Left cardiac atrium (tissue), 4 donors: ENCODE measurements at places on chromosomes 1 and 21.

DNA sequence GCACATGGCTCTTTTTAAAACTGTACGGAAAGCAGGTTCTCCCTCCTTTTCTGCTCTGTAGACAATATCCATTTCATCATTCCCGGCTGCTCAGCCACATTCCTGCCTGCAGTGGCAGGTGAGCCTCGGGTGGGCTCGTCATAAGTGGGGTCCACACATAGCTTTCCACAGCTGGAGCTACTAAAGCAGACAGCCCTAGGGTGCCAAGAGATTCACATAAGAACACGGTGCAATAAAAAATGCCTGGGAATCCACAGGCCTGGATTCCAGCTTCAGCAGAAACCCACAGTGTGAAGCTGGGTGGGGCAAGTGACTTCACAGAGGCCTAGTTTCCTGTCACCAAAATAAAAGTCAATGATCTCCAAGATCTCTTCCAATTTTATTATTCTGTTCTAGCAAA is 96.4 kb downstream of the MIS18A start:
- no peak for DNase-seq

DNA sequence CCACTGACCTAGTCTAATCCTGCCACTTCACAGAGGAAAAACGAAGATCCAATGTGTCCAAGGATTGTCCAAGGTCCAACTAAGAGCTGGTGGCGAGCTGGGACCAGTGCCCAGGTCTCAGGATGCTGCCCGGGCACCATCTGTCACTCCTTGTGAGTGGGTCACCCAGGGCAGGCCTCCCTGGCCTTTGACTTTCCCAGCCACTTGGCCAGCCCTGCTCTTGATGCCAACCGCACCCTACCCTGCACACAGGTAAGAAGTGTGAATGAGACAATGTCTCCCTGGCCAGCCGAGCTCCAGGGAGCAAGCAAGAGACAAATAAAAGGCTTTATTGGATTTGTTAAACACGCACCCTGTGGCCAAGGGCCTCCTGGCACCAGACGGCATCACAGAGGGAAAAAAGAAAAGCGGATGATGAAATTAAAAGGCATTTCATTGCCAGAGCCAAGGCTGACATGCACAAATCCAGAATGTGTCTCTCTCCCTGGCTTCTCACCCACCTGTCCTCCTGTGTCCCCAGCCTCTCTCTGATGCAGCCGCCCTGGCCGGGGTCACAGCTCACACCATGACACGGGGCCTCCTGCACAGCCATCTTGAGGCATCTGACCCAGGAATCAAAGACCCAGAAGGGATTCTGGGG is 72.8 kb downstream of the CAMK2N1 start:
- no peak for DNase-seq

DNA sequence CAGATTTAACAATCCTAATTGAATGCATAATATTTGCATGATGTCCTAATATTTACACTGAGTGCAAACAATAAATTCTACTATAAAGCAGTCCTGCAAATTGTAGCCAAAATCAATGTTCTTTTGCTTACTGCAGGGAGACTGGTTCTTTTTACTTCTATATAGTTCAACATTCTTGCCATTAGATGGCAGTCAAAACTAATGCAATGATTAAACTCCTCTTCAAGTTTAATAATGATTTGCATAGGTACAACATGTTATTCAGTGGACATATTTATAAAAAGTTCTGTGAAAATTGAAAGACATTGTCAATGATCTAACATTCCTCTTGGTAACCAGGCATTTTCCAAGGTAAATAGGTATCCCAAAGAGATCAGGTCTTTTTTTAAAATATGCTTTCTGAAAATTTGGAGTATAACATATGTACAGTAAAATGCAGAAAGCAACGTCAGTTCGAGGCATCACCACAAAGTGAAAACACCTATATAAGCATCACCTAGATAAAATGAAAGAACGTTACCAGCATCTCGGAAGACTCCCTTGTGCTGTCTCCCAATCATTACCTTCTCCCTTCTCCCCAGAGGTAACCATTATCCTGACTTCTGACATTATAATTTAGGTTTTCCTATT is 9.8 kb upstream of the FNBP1L start:
- DNase-seq, result no peak

GRCh38 chr21:29146726-29147125 is 16.3 kb downstream of the MAP3K7CL start:
- no peak for DNase-seq

DNA sequence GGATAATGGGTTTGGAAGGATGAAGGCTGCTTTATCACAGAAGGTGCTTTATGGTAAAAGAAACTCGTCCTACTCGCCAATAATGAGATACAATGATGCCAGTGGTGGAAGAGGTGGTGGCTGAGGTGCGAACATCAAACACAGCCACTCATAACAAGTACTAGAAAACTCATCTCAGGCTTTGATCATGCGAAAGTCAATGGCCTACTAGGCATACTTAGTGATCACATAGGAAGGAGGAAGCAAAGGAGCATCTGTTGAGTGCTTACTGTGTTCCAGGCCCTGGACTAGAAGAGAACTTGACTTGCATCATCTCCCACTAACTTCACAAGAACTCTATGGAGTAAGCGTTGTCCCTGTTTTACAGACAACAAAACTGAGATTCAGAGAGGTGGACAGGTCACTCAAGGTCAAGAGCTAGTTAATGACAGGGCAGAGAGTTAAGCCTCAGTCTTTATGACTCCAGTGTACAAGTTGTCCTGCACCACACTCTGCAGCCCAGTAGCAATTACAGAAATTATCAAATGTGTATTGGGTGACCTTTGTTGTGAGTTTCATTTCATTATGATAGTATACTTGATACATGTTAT is 33.6 kb downstream of the RUNX1 start:
- DNase-seq, result no peak

- DNase-seq, result peak; percentile 86
Measured at GRCh38 chr1:6962478-6962995, 177.3 kb downstream of the CAMTA1 start.

DNA sequence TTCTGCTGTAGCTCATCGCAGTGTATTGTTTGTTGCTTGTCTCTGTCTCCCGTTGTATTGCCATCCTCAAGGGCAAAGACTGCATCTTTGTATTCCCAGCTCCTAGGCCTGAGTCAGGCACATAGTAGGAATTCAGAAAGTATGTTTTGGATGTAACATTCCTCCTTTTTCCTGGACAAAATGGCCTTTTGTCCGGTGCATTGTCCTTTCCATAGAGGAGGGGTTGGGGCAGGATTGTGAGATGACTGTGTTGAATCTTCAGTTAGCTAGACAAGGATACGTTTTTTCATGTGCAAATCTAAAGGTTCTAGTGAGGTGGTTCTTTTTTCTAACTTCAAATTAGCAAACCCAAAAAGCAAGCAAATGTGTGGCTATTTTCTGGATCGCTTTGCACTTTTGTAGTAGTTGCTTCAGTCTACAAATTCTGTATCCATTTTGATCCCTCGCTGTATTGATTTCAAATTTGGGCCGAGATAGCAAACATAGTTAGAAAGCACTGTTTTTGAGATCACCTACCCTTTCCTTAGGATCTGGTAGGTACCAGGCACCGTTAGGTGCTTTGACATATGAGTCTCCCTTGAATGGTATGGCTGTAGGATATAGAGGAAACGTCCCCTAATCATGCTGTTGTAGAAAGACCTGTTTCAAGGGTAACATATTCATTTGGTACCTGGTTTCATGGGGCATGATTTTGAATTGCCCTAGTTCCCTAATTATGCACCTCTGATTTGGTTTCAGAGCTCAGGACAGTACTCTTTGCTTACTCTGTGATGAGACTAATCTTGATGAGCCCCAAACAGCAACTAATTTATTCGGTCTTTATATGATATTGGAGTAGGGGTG is 1.2 kb downstream of the PPP1R8 start:
- DNase-seq, result no peak

GRCh38 chr1:175822580-175822979 is 79.2 kb upstream of the TNR start:
- DNase-seq, result no peak

DNA sequence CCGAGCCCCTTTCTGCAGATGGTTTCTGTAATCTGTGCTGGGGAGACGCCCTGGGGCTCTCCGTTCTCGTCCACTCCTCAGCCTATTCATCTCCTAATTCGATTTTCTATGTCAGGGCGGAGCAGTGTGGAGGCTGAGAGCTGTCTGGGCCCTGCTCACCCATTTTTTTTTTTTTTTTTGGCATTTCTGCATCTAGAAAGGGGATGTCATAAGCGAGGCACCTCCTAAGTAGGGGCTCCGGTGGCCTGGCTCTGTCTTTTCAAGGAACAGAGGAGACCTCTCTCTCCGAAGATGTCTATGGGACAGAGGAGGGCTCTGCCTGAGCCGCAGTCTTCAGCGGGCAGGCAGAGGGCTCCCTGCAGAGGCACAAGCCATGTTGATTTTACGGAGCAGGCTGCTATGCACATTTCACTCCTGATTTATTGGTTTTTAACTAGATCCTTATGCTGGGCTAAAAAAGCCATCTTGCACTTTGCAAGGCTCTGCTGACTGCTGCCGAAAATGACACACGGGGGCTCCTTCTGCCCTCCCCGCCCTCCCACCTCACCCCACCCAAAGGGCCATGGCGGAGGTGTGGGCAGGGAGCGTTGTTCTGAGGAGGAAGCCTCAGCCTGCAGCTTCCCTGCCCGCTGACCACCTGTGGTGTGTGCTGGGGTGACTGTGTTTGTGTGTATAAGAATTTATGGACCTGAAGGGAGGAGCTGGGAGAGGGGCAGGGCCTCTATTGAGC is 71.0 kb downstream of the FOXD2 start:
- DNase-seq, result no peak

GRCh38 chr1:242065813-242066212 is 66.9 kb upstream of the MAP1LC3C start:
- no peak for DNase-seq

GRCh38 chr1:246566813-246567645 is 773 bp downstream of the CNST start:
- no peak for DNase-seq

GRCh38 chr1:41762251-41762650 is 156.5 kb downstream of the HIVEP3 start:
- DNase-seq, result no peak

GRCh38 chr1:115138973-115139372 is 49.7 kb upstream of the TSPAN2 start:
- DNase-seq, result peak; percentile 92
